CD4-positive, alpha-beta T cell treated with Interleukin-17A for 1 hour (primary cell): ENCODE measurements at places on chromosomes 7 and 10.

DNA sequence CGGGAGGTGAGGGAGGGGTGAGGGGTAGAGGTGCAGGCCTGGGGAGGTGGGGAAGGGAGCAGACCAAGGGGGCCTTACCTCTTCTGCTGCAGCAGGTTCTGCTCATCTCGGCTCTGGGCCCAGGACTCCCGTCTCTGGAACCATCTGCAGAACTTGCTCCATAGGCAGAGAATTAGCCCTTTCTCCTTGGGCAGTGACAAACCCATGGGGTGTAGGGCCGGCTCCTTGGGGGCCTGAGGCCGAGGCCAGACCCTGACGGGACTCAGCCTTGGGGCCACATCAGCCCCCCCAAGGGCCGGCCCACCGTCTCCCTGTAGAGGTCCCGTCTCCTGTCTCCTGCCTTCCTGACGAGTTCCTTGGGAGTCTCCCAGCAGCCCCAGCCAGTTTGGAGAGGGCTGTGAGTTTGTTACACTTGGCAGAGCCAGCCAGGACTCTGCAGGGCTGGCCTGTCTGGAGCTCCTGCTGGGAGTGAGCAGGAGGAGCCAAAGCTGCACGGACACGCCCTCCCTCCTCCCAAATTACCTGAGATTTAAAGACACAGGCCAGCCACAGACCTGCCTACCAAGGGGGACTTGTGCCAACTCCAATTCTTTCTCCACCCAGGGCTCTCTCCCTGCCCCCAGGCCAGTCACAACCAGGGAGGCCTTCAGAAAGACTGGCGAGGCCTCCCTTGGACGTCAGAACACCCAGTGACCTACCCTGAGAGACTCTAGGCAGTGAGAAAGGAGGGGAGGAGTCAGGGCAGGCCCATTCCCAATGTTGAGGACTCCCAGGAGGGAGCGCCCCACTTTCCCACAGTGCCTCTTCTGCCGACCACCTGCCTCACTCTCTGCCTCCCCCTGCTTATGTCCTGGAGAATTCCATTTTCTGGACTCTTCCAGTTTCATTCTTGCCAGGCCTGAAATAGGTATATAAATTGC is at the start of gene TRPV6:
Gene TRPV6 (minus strand): TSS at position 435 of the 920 bp plus-strand sequence.
- no peak for DNase-seq

GRCh38 chr7:135190703-135191102 is 20.2 kb upstream of the CYREN start:
- DNase-seq = no peak

- DNase-seq = no peak
These were observed 211.1 kb upstream of the IGFBP3 start for GRCh38 chr7:46131916-46132795.

GRCh38 chr10:1372212-1372611 is 316.0 kb downstream of the WDR37 start:
- no peak for DNase-seq

- DNase-seq = no peak
These were observed 18.9 kb downstream of the ANLN start for GRCh38 chr7:36408589-36408988.

DNA sequence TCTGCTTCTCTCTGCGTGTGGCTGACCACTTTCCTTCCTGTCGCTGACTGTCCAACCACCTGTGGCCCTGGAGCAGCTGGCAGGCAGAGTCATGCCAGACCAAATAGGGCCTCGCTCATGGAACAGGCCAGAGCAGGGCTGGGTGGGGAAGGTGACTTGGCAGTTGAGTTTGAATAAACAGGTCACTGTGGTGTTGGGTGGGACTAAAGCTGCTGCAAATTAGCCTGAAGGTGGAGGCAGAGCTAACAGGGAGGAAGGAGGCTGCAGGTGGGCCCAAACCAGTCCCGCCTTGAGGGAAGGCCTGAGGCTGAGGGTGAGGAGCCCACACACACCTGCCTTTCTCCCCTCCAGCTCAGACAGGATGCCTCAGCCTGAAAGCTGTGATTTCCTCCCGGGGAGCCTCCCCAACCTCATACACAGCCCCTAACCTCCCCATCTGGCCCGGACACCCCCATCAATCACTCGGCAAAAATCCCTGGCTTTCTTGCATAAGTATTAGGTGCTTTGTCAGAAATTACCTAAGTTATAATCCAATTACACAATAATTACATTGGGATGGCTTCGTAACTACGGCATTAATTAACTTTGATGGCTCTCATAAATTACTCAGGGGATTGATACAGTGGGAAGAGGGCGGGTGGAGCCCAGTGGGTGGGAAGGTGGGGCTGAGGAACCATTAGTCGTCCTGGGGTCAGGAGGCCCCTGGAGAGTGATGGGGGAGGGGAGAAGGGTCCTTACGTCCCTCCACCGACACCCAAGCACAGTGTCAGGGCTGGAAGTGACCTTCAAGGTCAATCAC is 97.7 kb upstream of the PCBD1 start:
- no peak for DNase-seq

- DNase-seq = no peak
These were observed 8.9 kb downstream of the CDK14 start for GRCh38 chr7:90605055-90605454.
